ENCODE measurements at places on chromosomes 12 and 14.

DNA sequence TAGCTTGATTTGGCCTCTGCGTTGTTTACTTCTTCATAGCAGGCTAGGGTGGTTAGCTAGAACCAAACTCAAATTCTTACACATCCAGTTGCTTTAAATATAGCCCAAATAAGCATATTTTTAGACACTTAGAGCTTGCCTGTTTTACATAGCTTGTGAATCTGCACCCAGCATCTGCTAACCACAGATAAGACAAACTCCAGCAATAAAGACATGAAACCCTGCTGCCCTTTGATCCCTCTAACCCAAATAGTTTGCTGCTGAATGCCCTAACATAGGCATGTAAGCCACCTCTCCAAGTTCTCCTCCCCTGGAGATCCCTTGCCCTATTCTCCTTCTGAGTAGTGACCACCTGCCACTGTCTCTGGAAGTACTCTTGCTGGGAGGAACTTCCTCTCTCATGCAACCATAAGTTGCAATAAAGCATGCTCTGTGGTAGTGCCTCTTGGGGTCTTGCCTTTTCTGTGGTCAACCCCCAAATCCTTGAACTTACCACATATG is 185.6 kb downstream of the TMEM117 start:
- DNase-seq = no peak

DNA sequence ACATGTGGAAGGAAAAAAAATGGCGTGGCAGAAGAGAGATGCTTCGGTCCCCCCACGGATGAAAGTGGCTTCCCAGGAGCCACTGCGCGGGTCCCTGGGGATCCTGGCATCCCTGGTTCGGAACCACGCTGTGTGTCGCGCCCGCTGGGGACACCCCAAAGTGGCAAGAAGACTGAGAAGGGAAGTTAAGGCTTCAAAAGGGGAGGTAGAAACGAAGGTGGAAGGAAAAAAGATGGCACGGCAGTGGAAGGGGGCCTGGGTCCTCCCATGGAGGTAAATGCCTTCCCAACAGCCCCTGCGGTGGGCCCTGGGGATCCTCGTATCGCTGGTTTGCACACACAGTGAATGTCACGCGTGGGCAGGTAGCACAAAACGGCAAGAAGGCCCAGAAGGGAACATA is 281.7 kb downstream of the ALG10 start:
- DNase-seq = no peak

DNA sequence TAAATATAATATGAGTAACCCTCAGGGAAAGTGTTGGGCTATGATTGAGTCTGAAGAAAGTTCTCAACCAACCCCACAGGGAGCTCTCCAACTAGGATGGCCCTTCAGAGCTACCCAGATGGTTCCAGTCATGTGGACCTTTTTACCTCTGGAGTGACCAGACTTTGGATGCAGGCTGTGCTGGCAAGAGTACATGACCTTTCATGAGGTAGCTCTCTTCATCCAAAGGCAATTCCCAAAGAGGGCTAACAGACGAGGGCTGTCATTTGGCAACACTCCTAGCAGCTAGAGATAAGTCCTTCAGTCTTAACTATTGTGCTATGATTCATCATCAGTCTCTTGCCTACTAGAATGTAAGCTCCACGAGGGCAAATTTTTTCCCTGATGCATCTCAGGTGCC is 75.4 kb downstream of the DUSP6 start:
- DNase-seq = no peak

GRCh38 chr14:90512329-90512991 is 115.6 kb downstream of the CALM1 start:
- DNase-seq = no peak

DNA sequence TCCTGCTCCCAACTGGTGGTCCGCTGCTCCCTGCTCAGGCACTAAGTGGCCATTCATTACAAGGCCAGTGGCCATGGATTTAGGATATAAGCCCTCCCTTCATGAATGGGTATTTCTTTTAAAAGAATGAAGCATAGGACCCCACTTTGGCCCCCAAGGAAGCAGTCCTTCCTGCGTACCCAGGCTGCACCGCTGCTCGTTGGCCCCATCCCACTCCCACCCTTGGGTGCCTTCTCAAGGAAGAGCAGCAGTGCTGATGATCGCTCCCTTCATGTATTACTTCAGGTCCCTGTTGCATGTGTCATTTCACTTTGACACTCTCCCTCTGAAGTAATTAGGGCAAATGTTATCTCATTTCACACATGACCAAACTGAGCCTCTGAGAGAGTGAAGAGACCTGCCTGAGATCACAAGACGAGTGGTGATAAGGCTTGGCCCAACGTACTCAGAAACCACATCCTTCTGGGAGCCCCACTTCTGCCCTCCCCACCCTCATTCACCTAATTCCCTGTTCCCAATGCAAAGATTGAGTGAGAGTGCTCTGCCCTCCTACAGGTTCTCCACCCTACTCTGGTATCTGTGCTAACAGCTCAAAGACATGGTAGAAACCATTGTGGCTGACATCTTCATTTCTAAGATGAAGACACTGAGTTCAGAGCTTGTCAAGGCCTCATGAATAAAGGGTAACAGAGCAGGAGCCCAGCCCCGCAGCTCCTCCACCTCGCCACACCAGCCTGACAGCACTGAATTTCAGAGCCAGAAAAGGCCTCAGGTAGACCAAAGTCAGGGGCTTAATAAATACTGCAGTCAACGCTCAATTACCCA is 10.3 kb upstream of the KRT2 start:
- no peak for DNase-seq

DNA sequence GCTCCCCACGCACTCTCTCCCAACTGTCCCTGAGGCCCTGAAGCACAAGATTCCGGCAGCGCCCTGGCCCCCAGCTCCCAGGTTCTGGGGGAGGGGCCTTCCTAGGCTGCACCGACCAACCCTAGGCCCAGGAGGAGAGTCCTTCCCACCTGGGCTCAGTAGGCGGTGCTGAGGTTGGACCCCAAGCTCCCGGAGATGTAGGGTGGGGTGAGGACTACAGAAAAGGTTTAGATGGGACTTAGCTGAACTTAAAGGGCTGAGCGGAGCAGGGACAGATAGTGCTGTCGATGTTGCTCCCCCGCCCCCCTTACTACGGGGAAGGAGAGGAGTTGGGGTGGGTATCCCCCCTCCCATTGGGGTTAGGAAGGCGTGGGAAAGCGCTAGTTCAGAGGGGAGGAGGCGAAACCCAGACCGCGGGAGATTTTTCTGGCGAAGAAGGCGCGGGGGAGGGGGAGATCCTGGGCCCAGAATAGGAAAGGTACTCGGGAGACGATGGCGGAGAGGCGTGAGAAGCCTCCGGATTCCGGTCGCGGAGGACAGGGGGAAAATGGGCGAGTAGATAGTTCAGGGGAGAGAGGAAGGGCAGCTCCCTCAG is 4.2 kb upstream of the BAZ2A start:
- DNase-seq = peak; percentile 53

Measured in G401 (cell line).